ENCODE measurements at places on chromosomes 2 and 18.

DNA sequence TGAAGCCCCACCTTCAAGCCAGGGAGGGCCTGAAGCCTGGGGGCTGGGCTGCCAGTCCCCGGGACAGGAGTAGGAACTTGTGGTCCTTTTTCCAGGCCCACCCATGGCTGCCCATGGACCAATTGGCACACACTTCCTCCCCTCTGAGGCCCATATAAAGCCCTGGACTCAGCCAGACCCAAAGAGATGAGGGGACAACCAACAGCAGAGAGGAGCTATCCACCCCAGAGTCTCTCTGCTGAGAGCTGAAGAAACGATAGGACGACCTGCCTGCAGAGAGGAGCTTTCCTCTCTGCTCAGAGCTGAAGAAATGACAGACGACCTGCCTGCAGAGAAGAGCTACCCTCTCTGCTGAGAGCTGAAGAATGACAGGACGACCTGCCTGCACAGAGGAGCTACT is 43.8 kb upstream of the PEX13 start:
- no peak for DNase-seq

DNA sequence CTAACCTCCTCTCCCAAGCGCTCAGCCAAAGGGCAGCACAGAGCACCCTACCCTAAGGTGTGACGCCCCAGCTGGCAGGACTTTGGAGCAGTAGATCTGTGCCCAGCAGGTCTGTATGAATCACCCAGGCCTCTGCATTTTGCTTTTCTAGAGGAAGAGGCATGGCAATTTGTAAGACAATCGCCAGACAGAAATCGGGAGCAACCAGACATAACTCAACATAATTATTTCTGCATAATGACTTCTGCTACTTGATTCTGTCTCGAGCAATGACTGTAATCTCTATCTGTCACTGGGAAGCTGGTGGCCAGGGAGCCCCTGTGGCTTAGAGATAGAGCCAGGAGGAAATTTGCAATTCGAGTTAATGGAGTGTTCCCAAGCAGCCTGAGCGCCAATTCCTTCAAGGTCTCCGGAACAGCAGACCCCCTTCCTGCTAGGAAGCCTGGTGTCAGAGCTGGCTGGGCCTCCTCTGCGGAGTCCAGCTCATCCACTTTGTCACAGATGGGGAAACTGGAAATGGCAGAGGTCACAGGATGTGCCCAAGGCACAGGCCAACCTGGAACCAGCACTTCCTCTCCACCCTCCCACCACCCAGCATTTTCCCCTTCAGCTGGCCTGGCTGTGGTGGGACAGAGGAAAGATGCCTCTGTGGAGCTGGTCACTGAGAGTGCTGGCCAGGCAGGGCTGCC is 55.0 kb downstream of the ODC1 start:
- DNase-seq, result no peak

DNA sequence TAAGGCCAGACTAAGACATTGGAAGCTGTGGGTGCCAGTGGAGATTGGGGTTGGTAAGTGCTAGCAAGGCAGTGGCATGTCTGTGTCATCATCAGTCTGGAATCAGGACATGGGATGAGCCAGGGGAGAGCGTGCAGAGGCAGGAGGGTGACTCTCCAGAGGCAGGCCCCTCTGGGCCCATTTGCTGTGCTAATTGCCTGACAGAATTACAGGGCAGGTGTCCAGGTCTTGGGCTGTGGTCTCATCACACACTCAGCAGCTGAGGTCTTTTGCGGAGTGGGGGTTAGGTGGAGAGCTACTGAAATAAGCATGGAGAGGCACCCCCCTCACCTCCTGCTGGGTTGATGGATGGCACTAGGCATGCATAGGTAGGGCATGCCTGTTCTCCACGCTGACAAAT is 57.4 kb downstream of the CELF4 start:
- DNase-seq, result peak; percentile 94

- DNase-seq, result no peak
These were observed 379.7 kb downstream of the PTPRM start for GRCh38 chr18:7946734-7947377.

- DNase-seq, result no peak
These were observed 70.0 kb downstream of the SLC25A12 start for GRCh38 chr2:171824086-171824485.

GRCh38 chr18:41206341-41206830 is 748.6 kb upstream of the PIK3C3 start:
- no peak for DNase-seq

- DNase-seq, result no peak
These were observed 116.8 kb downstream of the XIRP2 start for GRCh38 chr2:167005096-167005495.

GRCh38 chr2:36395866-36396265 is 40.3 kb downstream of the CRIM1 start:
- no peak for DNase-seq

- DNase-seq, result no peak
These were observed 48.8 kb upstream of the REL start for GRCh38 chr2:60832621-60833020.

DNA sequence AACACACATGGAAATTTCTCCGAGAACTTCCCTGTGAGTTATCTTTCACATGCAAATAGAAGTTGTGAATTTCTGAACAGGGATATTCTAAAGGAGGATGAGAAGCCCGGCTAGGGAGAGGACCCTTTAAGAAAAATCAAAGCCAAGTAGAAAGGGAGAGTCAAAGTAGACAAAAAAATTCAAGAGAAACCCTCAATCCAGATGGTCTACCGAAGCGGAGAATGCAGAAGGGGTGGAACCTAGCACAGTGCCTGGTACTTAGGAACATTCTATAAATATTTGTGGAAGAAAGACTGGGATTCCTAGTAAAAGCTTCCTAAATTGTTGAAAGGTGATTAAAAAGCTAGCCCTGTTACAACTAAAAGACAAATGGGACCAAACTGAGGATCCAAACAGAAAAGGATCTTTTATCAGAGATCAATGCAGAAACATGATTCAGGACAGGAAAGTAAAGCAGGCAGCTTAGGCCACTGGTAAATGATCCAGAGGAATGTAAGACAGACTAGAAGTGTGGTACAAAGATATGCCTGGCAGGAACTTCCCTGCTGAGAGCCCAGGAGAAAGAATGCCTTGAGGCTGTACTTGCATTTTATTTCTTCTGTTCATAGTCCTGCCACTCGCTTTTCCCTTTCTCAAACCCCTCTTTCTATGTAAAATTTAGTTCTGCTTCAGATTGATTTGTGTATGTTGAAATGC is 19.5 kb upstream of the GLS start:
- DNase-seq, result no peak

- no peak for DNase-seq
These were observed 3.9 kb downstream of the NCK2 start for GRCh38 chr2:105748566-105748965.

- DNase-seq, result no peak
These were observed 24.9 kb downstream of the KCMF1 start for GRCh38 chr2:84995826-84996225.

DNA sequence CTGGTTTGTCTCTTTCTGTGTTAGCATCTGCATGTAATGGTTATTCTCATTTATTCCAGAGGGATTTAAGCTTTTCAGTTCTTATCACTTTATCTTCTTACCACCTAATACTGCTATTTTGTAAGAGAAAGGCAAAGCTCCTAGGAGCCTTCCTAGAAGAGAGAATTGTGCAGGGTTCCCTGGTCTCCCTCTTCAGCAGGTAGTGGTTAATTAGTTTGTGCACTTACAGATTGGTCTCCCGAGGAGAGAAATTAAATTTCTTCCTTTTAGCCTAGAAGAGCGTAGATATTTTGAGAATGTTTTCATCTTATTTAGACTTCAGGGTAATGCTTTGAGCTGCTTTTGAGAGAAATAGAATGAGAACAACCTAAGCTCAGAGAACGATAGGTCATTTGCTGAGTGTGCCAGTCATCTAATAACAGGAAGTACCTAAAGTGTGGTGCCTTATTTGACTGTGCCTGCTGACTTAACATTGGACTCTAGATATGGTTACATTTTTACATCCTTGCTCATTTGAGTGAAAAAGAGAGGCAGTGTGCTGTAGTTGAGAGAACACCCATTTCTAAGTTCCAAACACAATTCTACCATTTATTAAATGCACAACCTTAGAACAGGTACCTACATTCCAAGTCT is 651.4 kb downstream of the STK39 start:
- DNase-seq, result no peak

DNA sequence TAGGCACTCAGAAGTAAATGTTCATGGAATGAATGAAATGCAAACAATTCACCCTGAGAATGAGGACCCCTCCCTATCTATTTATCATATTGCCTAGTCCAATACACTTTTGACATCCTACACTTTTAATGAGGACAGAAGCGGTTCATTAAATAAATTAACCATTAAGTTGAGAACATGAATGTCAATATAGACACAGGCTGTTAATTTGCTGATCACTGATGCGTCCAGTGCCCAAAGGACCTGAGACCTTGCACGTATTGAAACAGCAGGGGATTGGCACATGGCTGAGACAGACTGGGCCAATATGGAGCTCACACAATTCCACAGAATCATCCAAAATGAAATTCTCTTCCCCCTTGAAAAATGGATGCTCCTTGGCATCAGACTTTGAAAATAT is 430.0 kb downstream of the SLC4A3 start:
- DNase-seq, result no peak

DNA sequence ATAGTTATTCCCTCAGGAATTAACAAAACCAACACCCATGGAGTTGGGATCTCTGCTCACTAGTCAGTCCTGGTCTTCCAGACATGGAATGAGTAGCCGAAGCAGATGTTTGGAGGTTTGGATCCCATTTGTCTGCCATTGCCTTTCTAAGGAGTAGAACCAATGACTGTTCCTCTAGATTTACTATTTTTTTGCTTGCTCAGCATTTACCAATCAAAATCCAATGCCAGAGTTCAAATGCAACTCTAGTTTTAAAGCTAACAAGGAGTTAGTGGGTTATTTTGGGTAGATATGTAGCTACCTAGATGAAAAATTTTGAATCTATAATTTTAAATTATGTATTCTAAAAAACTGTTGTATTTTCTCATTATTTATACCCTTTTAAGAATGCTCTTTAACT is 62.6 kb downstream of the MALT1 start:
- no peak for DNase-seq

DNA sequence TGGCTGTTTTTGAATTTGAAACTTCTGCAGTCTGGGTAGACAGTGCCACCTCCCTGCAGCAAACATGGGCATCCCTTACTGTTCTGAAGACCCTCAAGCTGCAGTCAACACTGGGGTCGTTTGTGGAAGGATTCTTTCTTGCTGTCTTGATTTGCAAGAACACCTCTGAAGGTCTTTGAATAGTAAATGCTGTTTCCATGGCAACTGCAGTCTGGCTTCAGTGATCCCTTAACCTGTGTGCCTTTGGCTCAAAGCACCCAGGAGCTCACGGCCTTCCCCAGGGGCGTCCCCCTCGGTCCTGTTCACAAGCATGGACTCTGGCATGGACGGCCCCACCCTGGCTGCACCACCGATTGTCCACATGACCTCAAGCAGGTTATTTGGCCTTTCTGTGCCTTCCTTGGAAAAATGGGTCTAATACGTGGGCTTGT is 38.3 kb downstream of the LRRFIP1 start:
- no peak for DNase-seq

GRCh38 chr2:11896386-11896785 is 150.0 kb downstream of the LPIN1 start:
- no peak for DNase-seq

DNA sequence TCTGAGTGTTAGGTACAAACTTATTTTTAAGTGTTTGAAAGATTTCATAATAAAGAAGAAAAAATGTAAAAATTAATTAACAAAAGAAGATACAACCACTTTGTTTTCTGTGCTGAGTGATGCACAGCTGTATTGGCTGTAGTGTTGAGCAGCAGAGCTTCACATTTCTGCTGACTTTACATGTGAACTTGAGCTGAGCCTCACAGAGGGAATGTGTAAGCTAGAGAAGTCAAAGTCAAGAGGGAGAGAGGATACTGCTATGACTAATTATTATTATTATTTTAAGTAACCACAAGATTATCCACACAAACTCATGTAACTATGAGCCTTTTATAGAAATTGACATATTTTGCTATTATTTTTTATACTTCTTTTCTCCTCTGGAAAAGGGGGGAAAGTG is 159.1 kb upstream of the ZSWIM2 start:
- no peak for DNase-seq

DNA sequence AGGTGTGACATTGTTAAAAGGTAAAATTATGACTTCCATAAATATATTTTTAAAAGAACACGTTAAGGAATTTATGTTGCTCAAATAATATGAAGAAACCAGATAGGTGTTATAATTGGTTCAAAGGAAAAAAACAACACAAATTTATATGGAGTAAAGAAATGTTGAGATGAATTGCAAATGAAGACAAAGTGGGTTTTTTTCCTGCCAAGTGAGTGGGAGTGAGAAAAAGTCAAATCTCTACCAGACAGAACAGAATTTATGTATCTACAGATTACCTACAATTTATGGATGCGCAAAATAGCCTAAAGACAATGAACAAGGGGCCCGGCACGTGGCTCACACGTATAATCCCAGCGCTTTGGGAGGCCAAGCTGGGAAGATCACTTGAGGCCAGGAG is 159.7 kb upstream of the SLC1A4 start:
- DNase-seq, result no peak

- DNase-seq, result no peak
These were observed 75.2 kb downstream of the SLC5A7 start for GRCh38 chr2:108061439-108062042.

DNA sequence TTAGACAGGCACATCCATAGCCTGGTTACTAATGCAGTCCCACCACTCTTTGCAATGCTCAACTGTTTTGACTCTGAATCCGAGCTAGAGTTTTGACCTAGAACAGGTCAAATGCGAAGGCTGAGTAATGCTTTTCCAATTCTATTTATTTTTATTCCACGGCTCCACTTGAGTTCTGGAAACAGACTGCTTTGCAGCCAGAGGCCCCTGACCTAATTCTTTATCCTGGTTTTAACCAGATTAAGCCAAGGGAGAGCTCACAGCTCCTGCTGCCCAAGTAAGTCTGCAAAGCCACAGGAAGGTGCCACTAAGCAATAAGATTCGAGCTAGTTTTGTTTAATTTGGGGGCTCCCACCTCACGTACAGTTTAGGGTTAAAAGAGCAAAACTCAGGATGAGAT is 51.4 kb downstream of the MREG start:
- no peak for DNase-seq

GRCh38 chr18:3816610-3817363 is 366.8 kb downstream of the TGIF1 start:
- no peak for DNase-seq

GRCh38 chr2:183172220-183172887 is 48.1 kb downstream of the NUP35 start:
- DNase-seq, result no peak

DNA sequence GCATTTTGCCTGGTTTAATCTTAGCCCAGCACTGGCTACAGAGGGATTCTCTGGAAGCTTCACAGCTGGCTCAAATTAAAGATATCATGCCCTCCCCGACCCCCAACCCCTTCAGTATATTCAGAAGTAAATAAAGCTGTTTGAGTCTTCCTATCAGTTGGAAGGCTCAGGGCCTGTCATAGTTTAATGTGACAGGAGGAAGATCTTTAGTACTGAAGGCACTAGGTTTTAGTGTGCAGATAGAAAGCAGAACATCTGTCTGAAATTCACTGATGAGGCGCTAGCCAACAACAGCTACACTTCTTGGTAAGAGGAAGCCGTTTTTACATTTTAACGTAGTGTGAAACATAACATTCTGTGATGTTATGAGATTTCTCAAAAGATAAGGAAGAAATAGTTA is 969.1 kb upstream of the CDH2 start:
- no peak for DNase-seq

Measured in NCI-H1417 treated with DMSO at 0.1 percent for 48 hours (cell line).